ENCODE measurements at places on chromosomes 13 and 19.

DNA sequence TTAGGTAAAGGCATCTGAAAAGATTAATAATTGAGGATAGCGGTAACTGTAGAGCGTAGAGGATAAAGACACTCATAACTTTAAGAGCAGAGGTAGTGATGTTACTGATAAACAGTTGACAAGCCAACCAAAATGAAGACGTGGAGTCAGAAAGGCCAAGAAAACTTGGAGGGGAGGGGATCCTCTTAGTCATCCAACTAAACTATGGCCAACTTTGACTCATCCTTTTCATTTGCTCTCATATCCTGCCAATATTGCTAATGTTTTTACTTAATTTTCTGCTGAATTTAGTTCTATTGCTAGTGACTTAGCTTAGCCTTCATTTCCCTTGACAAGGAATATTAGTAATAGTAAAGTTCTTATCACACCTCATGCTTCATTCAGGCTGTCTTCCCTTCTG is 13.4 kb downstream of the ITGBL1 start:
- DNase-seq, result no peak

DNA sequence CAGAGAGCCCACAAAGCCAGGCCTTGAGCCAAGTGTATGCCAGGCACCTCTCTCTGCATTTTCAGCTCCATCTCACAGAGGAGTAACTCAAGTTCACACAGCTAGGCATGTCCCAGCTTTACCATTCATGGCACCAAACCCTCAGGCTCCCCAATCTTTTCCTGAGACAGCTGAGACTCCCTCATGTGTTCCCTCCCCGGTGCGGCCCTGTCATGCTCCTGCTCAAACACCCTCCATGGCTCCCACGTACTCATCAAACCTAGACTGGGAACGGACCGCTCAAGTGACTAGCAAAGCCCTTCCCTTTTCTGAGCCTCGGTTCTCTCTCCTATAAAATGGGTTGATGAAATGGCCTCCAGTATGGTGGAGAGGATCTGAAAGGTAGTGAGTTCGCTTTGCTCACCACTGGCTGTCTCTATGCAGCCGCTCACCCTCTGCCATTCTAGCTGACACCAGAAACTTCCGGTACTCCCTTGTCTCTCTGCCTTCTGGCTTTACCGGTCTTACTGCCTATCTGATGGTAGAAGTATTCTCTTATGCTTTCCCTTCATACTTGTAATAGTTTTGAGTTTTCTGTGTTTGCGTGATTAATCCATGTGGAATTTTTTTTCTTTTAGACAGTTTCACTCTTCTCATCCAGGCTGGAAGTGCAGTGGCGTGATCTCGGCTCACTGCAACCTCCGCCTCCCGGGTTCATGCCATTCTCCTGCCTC is 7.8 kb upstream of the SLC44A2 start:
- no peak for DNase-seq

DNA sequence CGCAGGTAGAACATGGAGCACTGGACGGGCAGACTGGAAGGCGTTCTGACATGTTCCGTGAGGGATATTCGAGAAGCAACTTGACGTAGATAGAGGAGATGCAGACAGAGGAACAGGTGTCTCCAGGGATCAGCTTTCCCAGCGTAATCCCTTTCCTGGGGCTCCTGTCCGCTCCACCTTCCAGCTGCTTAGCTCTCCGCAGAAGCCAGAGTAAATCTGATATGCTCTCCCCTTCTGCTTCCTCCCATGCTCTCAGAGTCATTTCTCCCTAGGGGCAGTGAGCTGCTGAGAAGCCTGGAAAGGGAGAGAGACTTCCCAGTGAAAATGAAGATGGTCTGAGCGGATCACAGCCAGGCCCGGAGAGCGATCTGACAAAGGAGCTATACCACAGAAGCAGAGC is 23.0 kb upstream of the OLFM4 start:
- no peak for DNase-seq

DNA sequence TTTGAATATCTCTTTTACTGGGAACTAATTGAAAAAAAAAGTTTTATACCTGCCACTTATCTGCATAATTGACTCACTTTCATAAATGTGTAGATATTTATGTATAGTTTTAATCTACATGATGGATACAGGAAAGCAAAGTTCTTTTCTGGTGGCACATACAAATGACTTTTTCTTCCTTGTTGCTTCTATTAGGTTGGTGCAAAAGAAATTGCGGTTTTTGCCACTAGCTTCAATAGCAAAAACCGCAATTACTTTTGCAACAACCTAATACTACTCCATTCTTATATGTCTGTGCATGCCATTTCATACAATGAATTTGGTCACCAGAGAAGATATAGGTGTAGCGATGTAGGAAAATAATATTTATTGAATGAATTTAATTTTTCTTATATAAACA is 344.5 kb upstream of the PCDH20 start:
- no peak for DNase-seq

- no peak for DNase-seq
Observed at GRCh38 chr19:40224342-40225150, 1.9 kb downstream of the CCNP start.

DNA sequence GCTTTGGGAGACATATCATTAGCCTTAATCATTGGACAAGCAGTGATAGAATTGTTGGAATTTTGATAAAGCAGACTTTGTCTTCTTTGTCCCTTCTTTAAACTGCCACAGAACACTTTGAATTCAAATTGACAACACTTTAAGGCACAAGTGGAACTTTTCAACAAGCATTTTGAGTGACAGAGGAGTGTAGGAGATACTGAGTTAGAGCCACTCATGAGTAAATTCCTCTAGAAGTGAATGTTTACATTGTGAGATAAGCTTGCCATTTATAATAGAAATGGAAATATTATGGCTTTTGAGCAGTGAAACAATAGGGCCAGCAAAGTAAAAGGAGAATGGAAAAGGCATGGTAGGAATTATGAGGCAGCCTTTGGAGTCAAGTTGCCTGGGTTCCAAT is 515.8 kb downstream of the SLITRK6 start:
- no peak for DNase-seq

DNA sequence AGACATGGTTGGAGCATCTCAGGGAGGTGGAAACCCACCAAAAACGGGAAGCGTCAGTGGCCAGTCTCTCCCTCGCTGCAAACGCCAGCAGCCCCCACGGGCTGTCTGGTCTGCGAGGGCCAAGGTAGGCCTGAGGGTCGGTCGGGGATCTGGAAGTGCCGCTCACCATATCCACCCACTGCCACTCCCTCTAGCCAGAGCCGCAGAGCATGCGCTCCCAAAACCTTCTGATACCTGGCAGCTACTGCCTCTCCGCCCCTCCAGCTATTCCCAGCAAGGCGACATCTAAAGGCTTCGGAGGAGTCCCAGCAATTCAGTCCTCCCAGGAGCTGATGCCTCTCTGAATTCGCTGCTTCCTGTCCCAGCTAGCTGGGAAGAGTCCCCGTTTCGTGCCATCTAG is 4.4 kb upstream of the FKRP start:
- no peak for DNase-seq

DNA sequence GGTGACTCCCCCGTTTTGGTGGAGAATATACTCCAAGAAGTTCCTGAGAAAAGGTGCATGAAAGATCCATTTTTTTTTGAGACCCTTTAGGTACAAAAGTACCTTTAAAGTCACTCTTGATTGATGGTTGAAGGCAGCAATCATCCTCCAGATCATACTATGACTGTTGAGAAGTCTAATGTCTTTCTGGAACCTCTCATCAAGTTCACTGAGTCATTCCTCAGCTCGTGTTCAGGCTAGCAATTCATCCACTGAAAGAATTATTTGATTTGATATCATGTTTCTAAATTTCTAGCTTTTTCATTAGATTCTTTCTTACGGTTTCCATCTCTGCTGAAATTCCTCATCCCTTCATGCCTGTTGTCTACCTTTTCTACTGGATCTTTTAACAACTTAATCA is 65.1 kb upstream of the GJB6 start:
- no peak for DNase-seq

DNA sequence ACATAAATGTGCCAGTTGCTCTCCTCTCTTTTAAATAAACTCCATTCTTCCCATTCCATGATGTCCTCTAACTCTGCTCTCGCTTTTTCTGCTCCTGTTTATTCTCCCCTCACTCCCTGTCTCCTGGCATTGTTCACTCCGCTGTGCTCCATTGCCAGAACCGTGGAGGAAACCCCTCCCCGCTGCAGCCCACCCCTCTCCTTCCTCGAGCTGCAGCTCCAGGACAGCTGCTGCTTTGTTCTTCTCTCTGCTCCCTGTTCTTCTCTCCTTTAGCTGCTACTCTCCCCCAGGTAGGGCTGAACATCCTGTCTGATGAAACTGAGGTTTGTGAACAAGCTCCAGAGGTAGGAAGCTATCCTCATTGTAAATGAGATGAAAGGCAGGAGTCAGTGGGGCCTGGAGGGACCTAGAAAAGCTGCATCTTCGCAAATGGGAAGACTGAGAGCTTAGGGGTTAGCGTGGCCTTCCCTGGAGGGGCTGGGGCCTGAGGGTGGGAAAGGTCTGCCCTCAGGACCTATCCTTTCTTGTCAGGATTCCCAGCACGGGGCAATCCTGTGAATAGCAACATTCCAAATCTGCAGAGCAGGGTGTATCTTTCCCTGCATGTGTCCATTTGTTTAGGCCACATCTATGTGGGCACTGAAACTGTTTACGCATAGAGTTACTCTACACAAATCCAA is 243.7 kb downstream of the DNAJC15 start:
- DNase-seq, result no peak

GRCh38 chr13:76723551-76724232 is 162.5 kb downstream of the KCTD12 start:
- DNase-seq, result no peak

DNA sequence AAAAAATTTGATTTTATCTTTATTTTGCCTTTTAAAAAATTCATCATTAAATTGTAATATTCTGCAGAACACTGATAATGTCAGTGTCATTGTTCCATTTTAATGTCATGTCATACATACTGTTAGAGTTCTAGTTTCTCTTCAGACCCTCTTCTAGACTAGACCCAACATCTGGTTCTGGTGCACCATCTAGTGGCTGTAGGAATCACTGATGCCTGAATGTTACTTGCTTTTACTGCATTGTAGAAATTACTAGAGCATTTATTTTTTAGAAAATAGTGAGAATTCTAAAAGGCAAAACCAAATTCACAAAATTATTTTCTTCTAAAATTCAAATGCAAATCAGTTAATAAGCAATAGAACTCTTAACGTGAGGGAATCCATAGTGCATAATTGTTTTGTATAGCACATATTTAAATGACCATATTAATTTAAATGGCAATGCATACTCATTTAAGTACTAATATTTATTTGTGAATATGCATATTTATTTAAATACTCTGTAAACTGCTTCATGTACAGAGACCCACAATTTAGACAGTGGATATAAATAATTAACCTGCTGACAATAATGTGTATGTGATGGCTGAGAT is 425.7 kb downstream of the KLF12 start:
- DNase-seq, result no peak
